H9 (cell line): ENCODE measurements at places on chromosomes 2 and 18. TPM values are rescaled to one million over a fixed set of nuclear protein-coding genes. Genes with fewer than 3 reads are reported as not detected.

DNA sequence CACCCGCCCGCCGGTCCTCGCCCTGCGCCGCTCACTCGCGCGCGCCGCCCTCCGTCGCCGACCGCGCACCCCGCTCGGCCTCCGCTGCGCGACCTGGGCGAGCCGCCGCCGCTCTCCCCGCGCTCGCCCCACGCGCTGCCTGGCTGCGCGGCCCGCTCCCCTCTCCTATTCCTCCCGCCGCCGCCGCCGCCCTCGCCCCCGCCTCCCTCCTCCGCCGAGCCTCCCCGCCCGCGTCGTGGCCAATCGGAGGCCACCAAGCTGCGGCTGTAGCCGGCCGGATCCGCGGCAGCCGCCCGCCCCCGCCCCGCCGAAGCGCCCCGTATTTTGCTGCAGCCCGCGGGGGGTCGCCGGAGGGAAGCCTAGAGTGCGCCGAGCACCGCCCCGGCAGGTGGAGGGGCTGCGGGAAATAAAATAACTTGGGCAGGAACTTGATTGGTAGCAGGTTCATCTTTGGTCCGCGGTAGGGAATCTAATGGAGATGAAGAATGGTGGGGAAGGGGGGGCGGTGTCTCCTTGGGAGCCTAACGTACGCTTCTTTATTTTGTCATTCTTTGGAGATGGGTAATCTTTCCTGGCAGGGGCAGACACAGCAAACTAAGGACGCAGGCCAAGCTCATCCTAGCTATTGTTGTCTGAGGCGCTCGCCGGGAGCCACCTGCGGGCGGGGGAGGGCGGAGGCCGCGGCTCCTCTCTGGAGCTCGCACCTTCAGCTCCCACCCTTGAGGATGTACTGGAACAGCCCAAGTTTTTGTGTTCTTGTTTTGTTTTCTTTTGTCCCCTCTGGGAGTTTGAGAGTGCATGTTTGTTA lies 1.1 kb upstream of the CDH2 start:
- DNase-seq: peak; percentile 83

- peak; percentile 34 for DNase-seq
Observed at GRCh38 chr2:212939777-212940531, 211.5 kb downstream of the IKZF2 start.

- no peak for DNase-seq
Observed at GRCh38 chr2:157443795-157444640, at the start of gene CYTIP. CYTIP (minus strand) TSS chr2:157444089; CDS start chr2:157444020, 69 bp downstream.

DNA sequence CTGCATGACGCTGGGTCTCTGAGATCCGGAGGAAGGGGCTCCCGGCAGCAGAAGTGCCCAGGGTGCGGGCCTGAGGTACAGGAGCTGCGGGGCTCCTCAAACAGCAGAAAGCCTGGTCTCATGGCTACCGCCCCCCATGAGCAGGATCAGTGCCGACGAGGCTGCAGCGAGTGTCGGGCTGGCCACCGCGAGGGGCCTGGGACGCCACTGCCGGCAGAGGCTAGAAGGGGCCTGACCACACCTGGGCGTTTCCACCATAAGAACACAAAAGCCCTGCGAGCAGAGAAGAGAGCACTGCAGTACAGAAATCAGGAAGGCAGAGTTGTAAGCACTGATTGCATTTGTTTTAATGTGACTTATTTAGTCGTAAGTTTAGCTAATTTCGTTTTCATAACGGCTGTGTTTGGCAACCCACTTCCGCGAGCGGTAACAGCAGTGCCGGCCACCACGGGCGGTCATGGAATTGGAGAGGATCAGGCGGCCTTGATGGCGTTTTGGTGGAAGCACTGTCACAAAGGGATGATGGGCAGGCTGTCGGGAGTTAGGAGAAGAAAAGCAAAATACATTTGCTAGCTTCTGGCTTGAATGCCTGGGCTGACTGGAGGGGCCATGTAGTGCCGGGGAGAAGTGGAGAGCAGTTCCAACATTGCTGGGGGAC lies 117.4 kb downstream of the HDAC4 start:
- DNase-seq: no peak

GRCh38 chr18:13217466-13217961 lies 1.0 kb upstream of the LDLRAD4 start:
- DNase-seq: peak; percentile 49

- DNase-seq: no peak
Observed at GRCh38 chr2:180325416-180326120, 318.5 kb upstream of the CWC22 start.

DNA sequence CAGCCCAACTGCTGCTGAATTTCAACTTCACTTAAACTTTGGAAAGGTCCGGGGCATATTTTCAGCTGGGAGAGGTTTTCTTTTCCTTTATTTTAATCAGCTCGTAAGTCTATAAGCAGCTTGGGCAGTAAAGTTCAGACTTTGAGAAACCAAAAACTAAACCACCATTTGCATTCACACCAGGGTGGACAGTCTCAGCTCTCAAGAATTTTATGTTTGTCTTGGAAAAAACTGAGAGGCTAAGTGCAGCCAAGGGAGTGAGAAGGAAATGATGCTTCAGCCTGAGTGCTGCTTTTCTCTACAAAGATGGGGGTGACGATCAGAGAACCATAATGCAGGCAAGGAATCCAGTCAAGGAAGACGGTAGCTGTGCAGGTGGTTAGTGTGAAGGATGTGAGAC lies 30.2 kb downstream of the MCFD2 start:
- DNase-seq: no peak

GRCh38 chr18:68714366-68714711 lies 569 bp downstream of the TMX3 start:
- no peak for DNase-seq

- DNase-seq: peak; percentile 47
Observed at GRCh38 chr2:119792907-119793312, 33.2 kb downstream of the PTPN4 start.

SCYGR4 gene
- total RNA-seq: not detected in 2 replicates
